ENCODE measurements at places on chromosomes 16 and 17. TPM values are rescaled to one million over a fixed set of nuclear protein-coding genes. Genes with fewer than 3 reads are reported as not detected.

- no peak for DNase-seq
These were observed 129.7 kb upstream of the PMFBP1 start for GRCh38 chr16:72301523-72302236.

DNA sequence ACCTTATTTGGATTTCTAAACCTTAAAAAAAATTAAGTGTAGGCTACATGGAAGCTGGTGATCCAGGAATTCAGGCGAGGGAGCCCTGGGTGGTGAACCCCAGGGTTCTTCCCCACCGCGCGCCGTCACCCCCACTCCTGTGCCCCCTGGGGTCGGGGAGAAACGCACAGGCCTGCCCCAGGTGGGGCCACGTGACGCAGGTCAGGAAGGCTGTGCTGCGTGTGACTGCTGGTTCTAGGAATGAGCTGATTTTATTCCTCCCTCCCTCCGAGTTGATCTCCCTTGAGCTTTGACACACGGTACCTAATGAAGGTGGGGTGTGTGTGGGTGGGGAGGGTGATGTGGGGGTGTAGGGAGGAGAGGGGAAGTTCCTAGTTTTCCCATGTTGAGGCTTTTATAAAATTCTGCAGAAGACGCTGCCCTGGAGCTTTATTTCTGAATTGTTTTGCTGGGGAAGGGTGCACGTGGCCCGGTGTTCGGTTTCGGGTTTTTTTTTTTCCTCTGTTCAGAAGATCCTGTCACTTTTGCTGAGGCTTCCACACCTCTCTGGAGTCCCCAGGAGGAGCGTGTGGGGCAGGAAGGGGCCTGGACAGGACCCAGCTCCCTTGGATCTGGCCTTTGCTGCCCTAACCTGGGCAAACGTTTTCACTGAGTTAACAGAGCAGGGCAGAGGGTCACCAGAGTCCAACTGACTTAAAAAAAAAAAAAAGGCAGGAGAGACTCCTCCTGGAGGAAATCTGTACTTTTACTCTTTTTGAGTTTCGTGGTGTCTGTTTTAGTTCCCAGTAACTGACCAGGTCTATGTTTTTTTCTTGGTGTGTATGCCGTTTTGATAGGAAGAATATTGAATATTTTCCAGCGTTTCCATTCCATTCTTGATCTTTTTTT lies 55.8 kb upstream of the GSE1 start:
- no peak for DNase-seq

GRCh38 chr16:49399594-49400364 lies 26.2 kb downstream of the C16orf78 start:
- DNase-seq, result no peak

GRCh38 chr17:45287526-45288500 lies 25.9 kb upstream of the SPATA32 start:
- no peak for DNase-seq

DNA sequence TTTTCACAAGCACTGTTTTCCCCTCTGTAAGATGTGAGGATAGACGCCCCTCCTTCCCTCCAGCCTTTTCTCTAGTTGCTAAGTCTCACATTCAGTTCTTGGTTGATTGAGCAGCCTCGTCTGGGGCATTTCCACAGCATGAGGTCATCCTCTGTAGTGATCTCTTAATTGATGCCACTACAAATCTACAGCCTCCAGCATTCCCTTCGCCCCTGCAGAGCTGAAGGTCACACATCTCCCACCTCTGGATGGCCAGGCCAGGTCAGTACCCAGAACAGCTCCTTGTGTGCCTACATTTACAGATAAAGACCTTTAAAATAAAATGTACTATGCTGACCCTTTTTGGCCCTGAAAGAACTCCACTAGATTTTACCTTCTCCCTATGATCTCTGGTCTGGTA lies 32.5 kb upstream of the CDH11 start:
- no peak for DNase-seq

DNA sequence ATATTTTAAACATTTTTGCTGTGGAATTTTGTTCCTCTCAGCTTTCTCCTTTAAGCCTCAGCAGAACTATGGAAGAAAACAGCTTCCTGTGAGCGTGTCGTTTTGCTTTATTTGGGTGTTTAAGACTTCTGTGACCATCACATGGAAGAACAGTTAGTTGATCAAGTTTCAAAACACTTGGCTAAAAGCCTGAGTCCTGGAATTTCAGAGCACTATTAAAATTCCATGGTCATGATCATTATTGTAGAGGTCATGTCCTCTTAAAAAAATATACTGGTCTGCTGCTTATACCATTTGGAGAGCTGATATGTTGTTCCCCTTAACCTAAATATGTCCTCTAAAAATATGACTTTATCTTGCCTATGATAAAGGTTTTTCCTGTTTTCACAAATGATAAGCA lies 12.6 kb upstream of the CDR2 start:
- DNase-seq, result no peak

DNA sequence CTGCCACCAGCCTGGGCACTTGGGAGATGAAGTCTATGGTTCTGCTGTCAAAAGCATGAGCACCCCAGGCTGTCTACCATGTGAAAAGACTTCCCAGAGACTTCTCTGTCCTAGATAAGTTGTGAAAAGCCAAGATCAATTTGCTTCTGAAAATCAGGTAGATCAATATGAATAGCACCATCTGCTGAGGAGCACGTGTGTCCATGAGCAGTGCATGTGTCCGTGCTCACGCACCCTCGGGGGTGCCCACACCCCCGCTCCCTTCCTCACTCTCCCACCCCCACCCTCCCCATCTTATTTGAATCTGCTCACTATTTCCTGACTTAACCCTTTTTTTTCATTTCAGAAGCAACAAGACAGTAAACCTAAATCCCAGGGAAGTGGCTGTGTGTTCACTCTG lies 238.3 kb upstream of the SDK2 start:
- DNase-seq, result no peak

DNA sequence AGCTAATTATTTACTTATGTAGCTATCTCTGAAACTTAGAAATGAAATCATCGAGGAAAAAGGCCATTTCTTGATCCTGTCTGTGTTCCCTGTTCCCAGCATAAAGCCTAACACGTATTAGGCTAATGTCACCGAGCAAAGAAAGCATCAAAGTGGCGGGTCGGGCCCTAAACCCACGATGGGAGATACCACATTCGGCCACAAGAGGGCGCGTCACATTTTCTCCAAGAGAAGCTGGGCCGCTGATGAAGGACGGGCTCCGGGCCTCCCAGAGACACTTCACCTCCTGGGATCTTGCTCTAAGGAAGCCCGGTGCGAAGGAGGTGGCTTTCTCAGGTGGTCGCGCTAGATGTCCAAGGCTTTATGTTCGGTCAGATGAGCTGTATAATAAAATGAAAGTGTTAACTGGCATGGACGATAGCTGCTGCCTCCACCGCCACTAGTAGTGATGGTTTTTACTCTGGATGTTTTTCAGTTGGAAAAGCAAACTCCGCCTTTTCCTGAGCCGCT lies 853 bp upstream of the PDK2 start:
- DNase-seq, result peak; percentile 93

DNA sequence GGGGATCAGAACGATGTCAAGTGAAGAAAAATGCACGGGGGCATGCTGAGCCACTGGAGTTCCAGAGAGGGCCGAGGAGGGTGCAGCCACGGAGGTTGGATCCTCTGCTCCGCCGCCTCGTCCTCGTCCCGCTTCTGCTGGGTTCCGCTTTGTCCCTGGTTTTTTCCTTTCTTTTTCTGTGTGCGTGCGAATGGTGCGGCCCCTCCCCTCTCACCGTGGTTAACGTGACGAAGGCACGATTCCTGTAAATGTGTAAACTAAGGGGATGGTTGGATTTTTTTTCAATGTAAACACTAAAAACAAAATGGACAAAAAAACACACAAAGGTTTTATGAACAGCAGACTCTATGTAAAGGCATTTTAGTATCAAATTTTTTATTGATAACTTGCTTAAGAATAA lies 46.7 kb downstream of the ACTG1 start:
- no peak for DNase-seq

GRCh38 chr16:30051518-30051917 lies 14.0 kb upstream of the ALDOA start:
- DNase-seq, result no peak

DNA sequence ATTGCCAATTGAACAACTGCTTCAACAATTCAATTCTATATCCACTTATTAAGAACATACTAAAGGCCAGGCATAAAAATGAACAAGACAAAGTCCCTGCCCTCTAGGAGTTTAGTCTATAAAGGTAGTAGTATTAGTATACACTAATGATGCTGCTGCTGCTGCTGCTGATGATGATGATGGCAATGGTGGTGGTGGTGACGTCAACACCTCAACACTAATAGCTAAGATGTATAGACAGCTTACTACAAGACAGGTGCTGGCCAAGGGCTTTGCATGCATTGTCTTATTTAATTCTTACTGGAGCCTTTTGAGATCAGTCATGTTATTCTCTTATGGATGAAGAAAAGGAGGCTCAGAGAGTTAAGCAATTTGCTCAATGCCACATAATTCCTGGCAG lies 164.4 kb upstream of the ASIC2 start:
- no peak for DNase-seq

GRCh38 chr17:69350911-69351310 lies 24.0 kb upstream of the ABCA5 start:
- DNase-seq, result no peak

GRCh38 chr17:82239401-82239925 lies 10.6 kb downstream of the SLC16A3 start:
- DNase-seq, result no peak

GRCh38 chr16:11915644-11916523 lies at the start of gene GSPT1:
GSPT1 (minus strand) TSS chr16:11915956; CDS start chr16:11915720, 236 bp downstream.
- peak; percentile 100 for DNase-seq

DNA sequence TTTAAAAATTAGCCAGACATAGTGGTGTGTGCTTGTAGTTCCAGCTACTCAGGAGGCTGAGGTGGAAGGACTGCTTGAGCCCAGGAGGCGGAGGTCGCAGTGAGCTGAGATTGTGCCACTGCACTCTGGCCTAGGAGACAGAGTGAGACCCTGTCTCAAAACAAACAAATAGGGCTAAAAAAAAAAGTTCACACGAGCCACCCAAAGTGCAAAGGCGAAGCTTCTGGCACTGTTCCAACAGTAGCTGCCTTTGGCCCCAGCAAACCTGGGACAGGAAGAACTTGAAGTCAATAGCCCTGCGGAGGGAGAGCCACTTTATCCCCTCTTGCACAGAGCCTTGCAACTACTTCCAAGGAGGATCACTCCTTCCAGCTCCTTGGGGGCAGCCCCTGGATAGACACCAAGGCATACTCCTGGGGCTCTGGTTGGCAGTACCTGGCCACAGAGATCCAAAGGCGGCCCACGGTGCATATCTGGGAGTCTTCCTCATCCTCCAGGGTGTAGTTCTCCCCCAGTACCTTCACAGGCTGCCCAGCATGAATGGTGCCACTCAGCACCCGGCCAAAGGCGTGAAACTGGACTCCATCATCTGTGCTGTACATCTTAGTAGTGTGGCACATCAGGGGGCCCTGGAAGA lies 14.7 kb downstream of the HIGD1B start:
- DNase-seq, result no peak

DNA sequence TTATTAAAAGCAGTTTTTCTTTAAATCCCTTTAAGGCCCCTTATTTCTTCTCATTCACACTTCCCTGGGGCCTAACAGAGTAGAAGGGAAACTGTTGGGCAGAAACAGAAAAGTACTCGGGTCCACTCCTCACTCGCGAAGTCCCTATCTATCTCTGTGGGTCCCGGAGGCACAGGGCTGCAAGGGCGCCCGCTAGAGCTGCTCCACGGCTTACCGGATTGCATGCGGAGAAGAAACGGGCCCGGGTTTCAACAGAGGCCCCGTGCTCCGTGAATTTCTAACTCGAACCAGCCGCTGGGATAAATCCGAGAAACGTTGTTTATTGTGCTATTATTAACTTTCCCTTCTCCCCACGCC lies 4.3 kb downstream of the CBLN1 start:
- no peak for DNase-seq

- DNase-seq, result no peak
These were observed 52.7 kb downstream of the ARSG start for GRCh38 chr17:68343976-68344375.

DNA sequence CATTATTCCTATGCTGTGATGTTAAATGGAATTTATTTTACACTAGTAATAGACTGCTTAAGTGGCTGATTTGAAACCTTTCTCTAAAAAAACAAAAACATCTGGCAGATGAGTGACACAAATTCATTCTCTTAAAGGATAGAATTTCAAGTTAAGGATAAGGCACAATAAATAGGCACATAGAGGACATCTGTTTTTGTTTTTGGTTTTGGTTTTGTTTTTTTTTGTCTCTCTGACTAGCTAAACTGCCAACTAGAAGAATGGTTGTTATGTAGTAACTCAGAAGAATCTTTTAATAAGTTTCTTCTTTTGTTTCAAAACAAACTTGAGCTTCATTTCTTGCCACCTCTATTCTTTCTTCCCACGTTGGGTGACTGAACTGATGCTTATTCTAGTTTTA lies 5.1 kb upstream of the VPS4A start:
- no peak for DNase-seq

DNA sequence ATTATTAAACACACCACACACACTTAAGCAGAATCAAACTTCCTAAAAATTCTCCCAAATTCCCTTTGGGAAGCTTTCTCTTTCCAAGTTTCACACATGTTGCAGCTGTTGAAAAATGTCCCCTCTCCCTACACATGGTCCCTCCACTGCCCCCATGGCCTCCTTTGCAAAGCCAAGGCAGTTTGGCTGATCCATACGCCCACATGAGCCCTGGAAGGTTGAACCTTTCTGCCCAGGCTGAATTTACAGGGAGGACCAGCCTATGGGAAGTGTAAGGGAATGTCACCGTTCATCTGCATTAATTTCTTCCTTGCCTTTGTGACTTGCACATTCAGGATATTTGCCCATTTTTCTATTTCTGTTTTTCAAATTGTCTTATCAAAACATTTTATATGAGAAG lies 31.1 kb upstream of the SHISA6 start:
- no peak for DNase-seq

- no peak for DNase-seq
These were observed 540.1 kb upstream of the PSMD7 start for GRCh38 chr16:73756289-73757178.

DNA sequence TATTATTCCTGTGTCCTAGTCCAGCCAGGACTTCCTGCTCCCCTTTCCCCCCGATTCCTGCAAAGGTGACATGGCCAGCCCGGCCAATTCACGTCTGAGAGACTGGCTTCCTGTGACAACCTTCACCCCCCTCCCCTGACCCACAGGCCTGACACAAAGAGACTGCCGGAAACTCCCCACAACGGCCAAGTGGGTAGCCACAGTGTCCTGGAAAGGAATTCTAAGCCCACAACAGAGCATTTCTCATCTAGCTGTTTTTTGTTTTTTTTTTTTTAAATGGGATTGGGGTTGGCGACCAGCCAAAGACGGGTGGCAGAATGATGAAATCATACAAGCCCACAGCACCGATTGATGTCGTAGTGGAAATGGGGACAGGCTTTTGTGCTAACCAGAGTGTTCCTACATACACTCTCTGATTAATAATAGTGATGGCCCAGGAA lies 2.8 kb upstream of the XAF1 start:
- DNase-seq, result no peak

The SMCR8 gene
- 26.6 TPM for total RNA-seq

The SOX9 gene
- total RNA-seq, result 19.0 TPM

The KRTAP4-4 gene
- total RNA-seq, result not detected

The CIAPIN1 gene
- total RNA-seq, result 68.2 TPM

The GLP2R gene
- not detected for total RNA-seq

The EVPL gene
- total RNA-seq, result 116 TPM

The ALDH3A1 gene
- total RNA-seq, result 0.77 TPM

The ZKSCAN2 gene
- 16.9 TPM for total RNA-seq

The KRTAP9-3 gene
- total RNA-seq, result not detected

The P4HB gene
- 815 TPM for total RNA-seq

The ASB16 gene
- not detected for total RNA-seq

The MPO gene
- total RNA-seq, result not detected

The SLC6A2 gene
- total RNA-seq, result 12.7 TPM
